ENCODE measurements at places on chromosomes 16 and 17.

DNA sequence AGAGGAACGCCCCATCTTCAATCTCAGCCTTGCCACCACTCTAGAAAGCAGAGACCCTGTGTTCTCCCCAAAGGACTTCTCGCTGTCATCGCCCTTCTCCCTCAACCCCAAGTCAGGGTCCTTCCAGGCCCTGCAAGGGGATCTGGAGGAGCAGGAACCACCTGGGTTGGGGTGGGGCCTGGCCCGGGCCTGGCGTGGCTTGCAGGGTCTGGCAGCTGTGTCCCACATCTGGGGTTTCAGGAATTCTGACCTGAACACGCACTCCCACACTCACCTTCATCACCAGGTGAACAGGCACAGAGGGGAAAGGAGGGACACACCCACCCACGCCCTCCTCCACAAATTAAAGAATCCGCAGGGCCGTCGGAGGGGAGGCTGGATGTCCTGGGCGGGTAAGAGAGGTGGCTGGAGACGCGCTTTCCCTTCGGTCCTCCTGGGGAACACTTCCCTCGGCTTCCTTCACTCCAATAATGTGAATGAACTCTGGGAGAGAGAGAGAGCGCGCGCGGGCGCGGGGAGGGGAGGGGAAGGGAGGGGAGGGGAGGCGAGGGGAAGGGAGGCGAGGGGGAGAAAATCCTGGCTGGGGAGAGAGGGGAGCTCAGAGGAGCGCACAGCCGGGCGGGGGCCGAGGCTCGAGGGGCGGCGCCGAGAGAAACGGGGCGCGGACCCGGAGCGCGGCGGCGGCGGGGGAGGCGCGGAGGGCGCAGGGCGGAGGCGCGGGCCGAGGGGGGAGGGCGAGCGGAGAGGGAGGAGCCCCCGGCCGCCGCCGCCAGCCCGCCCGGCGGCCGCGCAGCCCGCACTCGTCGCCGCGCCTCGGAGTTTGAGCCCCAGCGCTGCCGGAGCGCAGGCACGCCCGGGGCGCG, at the start of gene CACNG4:
Gene CACNG4, plus strand, starts transcription at position 799 of the 863 bp plus-strand sequence. CDS start 205 bp downstream, outside the sequence.
- no peak for DNase-seq

DNA sequence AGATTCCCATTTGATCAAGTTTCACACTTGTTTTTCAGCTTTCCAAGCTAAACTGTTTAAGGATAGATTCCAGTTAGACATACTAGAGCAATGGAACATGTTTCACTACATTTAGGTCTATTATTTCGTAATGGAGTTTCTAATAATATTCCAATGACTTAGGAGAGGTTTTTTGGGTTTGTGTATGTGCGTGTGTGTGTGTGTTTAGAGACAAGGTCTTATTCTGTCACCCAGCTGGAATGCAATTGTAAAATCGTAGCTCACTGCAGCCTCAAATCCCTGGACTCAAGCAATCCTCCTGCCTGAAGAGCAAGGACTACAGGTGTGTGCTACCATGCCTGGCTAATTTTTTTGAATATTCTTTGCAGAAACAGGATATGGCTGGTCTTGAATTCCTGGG, 426.3 kb downstream of the ZFHX3 start:
- no peak for DNase-seq

GRCh38 chr17:49224198-49224996, 6.2 kb downstream of the PHOSPHO1 start:
- no peak for DNase-seq

DNA sequence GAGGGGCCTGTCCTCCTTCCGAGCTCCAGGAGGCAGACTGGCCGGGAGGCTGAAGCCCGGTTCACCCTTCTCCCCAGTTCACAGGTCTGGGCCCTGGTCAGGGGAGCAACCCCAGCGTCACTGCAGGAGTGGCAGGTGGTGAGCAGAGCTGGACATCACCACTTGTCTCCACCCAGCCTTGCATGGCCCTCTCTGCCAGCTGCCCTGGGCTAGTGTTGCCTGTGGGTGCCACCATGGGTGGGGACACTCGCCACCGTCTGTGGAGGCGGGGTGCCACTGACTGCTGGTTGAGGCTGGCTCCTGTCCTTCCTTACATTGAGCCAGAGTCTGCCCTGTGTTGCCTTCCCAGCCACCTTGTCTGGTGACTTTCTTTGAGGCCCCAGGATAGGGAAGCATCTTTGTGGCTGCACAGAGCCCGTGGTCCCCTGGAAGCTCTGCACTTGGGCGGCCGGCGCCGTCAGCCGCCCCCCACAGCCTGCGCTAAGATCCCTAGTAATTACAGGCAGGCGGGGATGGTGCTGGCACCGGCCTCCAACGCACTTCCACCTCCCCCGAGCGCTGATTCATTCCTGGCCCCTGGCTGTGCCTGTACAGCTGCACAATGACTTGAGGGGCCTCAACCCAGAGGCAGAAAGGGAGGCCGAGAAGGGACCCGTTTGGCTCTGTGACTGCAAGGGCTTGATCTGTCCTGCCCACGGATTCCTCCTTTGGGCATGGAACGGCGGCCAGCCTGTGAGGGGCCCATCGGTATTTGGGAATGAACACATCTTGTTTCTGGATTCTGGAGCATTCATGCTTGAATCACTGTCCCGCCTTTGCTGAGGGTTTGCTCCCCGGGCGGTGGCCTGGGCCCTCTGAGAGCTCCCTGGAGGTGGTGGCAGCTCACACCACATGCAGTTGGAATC, 5.2 kb downstream of the BAIAP2 start:
- peak; percentile 62 for DNase-seq

GRCh38 chr17:78151514-78152008, 5.4 kb downstream of the C17orf99 start:
- no peak for DNase-seq

- no peak for DNase-seq
These were observed 3.9 kb downstream of the IGFBP4 start for GRCh38 chr17:40447148-40447644.

- DNase-seq, result no peak
These were observed 249.1 kb downstream of the MAP2K4 start for GRCh38 chr17:12269751-12270150.

- DNase-seq, result no peak
These were observed 171.5 kb downstream of the IRF8 start for GRCh38 chr16:86070484-86070883.

DNA sequence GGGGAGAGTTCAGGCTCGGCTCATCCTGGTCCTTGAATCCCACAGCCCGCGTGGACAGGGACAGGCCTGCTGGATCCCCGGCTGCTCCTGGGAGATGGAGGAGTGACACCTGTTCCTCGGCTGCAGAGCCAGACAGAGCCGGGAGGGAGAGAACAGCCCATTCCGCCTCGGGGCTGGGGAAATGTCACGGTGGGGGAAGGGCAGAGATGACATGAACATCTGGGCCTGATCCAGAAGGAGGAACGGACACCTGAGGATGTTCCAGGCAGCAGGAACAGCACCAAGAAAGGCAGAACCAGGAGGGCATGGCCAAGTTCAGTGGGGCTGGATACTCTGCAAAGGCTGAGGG, 2.1 kb downstream of the ZNF764 start:
- no peak for DNase-seq

DNA sequence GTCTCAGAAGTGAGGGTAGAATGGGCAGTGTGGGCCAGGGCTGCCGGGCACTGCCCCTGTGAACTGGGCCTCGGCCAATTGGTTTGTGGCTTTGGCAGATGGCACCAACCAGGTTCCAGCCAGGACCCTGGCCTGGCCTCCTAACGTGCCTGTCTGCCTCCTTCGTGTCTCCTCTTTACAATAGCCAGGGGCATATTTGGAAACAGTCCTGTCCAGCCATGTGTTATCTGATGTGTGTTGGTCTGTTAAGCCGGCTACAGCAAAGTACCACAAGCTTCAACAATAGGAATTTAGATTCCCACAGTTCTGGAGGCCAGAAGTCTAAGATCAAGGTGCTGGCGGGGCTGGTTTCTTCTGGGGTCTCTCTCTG, 14.6 kb downstream of the CRISPLD2 start:
- no peak for DNase-seq

DNA sequence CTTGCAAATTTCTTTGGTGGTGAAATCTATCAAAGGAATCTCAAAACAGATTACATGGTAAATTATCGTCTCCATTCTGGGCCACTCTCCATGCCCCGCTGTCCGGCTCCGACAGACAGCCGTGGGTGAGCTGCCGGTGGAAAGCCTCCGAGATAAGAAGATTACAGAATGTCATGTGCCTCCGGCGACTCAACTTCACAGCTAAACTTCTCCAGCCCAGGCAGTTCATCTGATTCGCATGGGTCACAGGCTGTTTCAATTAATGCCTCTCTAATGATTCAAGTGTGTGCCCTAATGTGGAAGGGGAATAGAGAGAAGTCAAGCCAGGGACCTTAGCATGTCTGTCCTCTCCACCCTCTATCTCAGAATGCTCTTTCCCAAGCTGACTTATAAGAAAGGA, 520.8 kb upstream of the ZFHX3 start:
- DNase-seq, result no peak

- DNase-seq, result no peak
These were observed 32.2 kb downstream of the ACTG1 start for GRCh38 chr17:81480140-81481072.

DNA sequence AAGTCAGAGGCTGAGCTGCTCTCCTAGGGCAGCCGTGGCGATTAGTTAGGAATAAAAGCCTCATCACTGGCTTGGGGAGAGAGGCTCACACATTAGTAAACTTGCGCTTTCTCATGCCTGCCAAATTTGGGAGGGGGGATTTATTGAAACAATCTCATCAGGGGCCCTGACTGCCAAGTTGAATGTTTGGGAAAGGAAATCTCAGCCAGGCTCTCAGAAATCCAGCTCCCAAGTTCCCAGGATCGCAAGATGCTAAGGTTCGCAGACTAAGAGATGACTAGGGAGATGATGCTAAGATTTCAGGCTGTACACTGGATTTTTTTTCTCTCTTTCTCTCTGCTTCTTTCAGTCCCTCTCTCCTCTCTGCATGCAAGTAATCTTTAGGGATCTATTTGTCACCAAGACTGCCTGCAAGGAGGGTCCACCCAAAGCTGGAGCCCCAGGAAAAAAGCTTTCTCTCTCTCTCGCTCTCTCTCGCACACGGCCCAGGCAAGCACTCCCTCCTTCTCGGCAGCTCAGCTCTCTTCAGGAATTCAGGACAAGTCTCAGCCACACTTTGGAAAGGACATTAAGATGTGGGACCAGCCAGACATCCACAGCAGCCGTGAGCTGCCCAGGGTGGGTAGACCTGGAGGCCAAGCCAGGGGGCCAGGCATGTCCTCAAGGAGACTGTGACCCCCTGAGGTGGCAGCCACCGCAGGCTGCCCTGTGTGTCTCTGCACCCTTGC, 1.4 kb downstream of the GPR139 start:
- no peak for DNase-seq

- no peak for DNase-seq
These were observed 18.1 kb upstream of the MTMR4 start for GRCh38 chr17:58532555-58532951.

DNA sequence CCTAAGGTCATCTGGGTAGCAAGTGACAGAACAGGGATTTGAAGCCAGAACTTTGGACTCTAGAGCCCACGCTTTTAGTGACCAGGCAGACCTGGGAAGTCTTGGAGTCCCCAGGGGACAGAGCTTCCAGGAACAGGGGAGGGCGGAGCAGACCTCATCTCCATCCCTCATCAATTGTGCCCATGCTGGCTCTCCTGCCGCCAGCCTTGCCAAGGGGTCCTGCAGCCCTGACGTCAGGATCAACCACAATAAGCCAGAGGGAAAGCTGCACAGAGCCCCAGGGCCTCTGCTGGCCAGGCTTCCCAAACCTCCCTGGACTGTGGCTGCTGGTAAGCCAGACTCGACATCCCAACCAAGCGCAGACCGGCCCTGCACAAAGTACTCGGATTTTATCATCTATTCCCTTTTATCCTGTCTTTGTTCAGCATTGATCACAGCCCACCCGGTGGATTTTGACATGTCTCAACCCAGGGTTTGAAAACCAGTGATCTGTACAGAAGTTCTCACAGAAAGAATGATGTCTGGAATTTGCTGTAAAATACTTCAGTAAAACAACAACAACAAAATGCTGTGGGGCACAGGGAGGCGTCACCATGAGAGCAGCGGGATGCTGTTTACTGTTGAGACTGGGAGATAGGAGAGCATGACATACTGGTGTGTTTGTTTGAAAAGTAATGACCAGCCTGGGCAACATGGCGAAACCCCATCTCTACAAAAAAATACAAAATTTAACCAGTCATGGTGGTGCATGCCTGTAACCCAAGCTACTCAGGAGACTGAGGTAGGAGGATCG, 11.8 kb downstream of the C16orf74 start:
- no peak for DNase-seq

DNA sequence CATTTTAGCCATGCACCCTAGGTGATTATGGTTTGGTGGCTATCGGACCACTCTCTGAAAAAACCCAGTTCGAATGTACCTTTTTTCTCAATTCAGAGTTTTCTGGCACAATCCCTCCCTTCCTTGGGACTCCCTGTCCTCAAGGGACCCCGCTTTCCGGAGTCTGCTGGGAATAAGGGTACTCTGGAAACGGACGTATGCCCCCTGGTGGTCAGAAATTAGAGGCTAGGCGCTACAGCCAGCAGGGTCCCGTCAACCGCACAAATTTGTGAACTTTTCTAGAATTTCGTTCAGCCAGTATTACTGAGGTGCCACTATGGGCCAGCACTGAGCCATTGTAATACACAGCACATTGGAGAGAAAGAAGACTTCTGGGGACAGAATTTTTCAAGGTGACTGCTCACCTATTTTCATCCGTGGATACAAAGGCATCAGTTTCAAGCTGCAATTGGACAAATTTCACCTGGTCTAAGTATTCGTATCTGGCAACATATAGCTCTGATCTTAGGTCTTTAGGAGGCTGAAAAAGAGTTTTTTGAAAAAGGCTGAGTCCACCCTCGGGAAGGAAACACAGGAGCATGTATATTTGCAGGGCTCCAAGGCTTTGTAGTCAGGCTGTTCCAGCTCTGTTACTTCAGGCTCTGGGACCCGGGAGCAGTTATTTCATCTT, 27.1 kb upstream of the CRYBA1 start:
- peak; percentile 72 for DNase-seq

DNA sequence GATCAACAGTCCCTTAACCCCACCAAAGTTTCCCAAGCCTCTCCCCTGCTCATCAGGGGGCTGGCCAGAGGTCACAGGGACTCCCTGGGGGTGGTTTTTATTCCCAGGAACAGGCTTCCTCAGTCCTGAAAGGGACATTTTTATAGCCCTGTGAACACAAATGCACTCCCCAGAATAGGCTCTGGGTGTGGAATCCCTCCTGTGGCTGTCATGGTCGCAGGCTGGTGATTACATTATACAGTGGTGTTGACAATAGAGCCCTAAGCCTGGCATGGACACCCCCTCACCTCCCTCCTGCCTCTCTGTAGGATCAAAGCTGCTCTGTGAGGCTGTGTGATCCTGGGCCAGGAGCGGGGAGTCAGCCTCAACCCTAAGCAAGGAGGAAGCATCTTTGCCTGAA, 1.4 kb upstream of the CA4 start:
- no peak for DNase-seq

DNA sequence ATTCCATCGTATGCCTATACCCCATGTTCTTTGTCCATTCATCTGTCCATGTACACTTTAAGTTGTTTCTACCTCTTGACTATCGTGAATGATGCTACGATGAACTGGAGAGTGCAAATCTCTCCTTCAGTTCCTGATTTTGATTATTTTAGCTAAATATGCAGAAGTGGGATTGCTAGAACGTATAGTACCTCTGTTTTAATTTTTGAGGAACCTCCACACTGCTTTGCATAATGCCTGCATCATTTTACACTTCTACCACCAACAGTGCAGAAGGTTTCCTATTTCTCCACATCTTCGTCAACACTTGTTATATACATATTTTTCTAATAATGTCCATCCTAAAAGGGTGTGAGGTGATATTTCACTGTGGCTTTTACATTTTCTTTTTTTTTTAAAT, 43.9 kb downstream of the SDR42E1 start:
- DNase-seq, result no peak

GRCh38 chr17:16477255-16477654, 14.7 kb downstream of the LRRC75A start:
- DNase-seq, result no peak

All from occipital lobe (tissue), 3 donors.